Stimulated activated CD8-positive, alpha-beta memory T cell treated with anti-CD3 and anti-CD28 coated beads, Interleukin-7, amount 100 ng/mL, for 1 hour (primary cell): ENCODE measurements at places on chromosomes 2 and 18.

GRCh38 chr18:70641156-70641775 lies 352.4 kb downstream of the SOCS6 start:
- no peak for DNase-seq

DNA sequence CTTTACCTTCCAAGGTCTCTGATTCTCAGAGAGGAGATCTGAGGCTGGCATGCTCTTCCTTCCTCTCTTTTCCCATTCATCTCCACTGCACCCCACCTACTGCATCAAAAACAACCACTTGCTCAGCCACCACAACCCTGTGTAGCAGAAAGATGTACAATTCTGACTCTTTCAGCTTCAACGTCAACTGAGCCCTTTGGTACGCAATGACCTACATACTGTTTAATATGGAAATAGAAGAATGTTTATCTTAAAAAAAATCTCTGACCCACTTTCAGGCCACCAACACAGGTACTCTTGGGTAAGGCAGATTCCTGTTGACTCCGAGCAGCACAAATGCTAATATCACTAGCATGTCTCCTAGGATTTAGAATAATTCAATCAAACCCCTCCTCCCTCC lies 76.2 kb upstream of the AFF3 start:
- DNase-seq: no peak

DNA sequence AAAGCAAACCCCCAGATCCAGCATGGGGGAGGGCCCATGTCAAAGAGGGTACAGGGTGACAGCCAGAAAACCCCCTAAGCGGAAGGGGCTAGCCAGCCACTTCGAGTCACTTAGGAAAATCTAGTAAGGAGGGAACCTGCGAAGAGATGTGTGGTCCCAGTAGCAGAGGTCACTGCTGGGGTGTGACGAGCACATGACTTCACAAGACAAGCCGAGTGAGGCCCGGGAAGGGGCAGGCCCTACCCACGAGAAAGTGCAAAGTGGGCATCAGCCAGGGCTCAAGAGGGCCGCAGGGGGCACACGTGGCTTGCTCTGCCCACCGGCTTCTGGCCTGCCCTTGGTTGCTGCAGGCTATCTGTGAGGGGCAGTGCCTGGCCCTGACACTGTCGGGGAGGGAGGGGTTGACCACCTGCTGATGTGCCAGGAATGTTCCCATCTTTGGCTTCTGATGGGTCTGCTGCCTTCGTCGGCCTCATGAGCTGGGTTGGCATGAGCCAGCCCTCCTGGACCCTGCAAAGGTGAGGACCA lies 11.5 kb downstream of the ODC1 start:
- DNase-seq: no peak

GRCh38 chr2:186558512-186559276 lies 31.2 kb upstream of the ITGAV start:
- no peak for DNase-seq

GRCh38 chr2:3598197-3598910 lies 3.4 kb downstream of the COLEC11 start:
- DNase-seq: no peak

DNA sequence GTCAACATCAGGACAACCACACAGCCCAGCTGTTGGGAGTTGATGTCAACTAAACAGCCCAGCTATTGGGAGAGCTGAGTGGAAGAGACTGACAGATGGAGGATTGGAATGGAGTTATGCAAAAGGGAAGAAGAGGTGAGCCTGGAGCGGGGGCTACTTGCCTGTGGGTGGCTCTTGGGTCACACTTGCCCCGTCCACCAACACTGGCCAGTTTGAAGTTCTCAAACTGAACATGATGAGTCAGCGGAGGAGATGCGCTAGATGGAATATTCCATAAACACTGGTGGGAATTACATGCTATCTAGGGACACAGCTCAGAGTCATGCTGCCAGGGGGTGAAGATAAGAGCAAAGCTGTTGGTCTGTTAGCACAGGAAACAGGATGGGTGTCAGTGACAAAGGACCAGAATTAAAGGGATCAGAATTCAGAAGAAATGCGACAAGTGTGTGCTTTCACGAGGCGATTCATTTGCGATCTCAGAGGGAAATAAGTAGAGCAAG lies 33.2 kb upstream of the AGAP1 start:
- no peak for DNase-seq

DNA sequence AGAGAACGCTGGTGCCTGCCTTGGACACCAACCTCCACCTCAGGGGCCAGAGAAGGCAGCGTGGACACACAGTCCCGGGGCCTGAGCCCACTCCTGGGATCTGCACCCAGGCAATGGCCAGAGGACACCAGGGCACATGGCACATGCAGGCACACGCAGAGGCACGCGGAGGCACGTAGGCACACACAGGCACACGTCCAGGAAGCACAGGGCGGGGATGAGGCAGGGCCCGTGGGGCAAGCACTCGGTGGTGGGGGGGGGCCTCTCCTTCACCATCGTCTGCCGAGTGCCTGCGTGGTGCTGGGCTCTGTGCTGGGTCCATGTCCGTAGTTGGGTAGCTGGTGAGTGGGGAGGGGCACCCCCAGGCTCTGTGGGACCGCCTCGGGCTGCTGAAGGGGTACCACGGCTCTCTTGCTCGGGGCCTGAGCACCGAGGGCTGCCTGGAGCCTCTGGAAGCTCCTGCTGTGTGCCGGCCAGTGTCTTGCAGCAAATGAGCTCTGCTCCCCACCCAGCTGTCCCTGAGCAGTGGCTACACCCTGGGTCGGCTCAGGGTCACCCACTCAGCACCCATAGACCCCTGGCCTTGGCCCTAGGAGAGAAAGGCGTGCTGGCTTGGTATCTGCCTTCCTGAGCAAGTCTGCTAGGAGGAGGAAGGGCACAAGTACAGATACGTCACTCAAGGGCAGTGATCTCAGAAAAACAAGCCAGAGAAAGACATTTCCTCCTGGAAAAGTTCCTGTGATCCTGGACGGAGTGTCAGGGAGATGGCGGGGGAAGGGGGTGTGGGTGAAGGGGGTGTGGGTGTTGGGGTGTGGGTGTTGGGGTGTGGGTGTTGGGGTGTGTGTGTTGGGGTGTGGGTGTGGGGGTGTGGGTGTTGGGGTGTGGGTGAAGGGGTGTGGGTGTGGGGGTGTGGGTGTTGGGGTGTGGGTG lies 26.4 kb downstream of the RTP5 start:
- no peak for DNase-seq

- no peak for DNase-seq
Measured at GRCh38 chr2:27263287-27264252, 723 bp upstream of the SLC30A3 start.

- DNase-seq: no peak
Measured at GRCh38 chr2:43020990-43021669, 205.3 kb downstream of the ZFP36L2 start.

GRCh38 chr2:71548646-71549425 lies 95.5 kb downstream of the DYSF start:
- peak; percentile 36 for DNase-seq

DNA sequence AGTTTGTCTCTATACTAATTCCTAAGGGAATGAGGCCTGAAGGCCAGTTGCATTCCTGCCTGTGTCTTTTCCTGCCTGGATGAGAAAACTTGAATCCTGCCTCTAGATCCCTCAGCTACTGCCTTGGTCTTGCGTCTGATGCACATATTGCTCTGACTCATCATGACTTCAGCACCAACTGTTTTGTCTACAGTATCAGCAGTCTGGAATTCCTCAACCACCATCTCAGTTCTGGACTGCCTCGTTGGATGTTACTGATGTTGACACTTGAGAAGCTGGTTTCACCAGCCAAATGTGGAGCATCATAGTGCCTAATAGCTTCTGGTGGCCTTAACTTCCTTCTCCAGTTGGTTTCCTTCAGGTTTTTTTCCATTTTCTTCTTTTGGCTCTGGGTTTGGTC lies 211.0 kb downstream of the CTNNA2 start:
- no peak for DNase-seq
